ENCODE measurements at places on chromosomes 7 and 10. TPM values are rescaled to one million over a fixed set of nuclear protein-coding genes. Genes with fewer than 3 reads are reported as not detected.
A peak's percentile ranks its signal among the peaks of the same experiment; 100 is the strongest.

DNA sequence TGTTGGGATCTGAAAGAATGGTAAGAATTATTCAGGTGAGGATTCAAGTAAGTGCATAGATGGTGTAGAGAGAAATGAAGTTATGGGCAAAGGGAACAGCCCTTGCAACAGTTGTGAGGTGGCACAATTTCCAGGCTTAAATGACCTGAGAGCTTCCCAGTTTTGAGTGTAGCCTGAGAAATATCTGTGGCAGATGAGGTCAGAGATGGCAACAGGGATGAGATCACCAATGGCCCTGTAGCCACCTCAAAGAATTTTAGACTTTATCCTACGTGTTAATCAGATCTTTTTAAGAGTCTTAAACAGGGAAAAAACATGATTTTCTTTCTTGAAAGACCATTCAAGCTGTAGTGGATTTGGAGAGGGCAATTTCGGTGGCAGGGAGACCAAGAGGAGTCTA is 1.9 kb upstream of the NRF1 start:
- DNase-seq = no peak

GRCh38 chr7:149495785-149496641 is 1.6 kb downstream of the ZNF746 start:
- DNase-seq = peak; percentile 83

DNA sequence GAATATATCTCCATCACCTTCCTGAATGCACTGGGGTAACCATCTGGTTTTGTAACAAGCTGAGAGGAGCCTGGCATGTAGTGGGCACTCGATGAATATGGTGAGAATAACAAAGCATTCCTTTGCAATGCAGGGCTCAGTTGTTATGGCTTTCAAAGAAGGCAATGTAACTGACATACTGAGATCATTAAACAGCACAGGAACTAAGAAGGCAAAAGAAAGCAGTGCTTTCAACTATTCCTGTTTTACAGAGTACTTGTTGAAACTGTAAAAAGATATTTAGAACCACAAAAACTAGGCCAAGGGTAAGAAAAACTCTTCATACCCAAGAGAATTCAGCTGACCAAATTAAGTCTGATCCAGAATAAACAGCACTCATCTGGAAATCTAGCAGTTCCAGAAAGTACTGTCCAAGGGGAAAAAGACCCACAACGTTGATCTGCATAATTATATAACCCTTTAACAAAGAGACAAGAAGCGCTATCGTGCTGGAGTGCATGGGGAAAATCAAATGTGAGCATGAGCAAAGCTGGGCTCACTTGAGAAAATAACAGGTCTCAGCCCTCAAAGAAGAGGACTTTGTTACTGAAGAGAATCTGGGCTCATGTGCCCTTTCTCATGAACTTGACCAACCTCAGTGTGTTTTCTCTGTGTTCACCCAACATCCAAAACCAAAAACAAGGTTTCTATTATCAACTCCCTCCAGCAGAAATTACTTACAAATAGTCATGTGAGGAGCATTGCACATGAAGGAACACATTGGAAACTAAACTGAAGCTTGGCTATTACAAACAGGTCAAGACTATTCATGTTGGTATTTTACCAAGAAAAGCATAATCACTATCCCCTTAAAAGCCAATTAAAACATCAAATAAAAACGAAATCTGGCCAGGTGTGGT is 116.2 kb downstream of the AVL9 start:
- DNase-seq = peak; percentile 12

GRCh38 chr7:130394421-130395195 is 14.3 kb downstream of the CPA1 start:
- DNase-seq = no peak

The EPO gene
- polyA plus RNA-seq = not detected

The TRIM74 gene
- polyA plus RNA-seq = 3.1 TPM

The NODAL gene
- 0.14 TPM for polyA plus RNA-seq

DNA sequence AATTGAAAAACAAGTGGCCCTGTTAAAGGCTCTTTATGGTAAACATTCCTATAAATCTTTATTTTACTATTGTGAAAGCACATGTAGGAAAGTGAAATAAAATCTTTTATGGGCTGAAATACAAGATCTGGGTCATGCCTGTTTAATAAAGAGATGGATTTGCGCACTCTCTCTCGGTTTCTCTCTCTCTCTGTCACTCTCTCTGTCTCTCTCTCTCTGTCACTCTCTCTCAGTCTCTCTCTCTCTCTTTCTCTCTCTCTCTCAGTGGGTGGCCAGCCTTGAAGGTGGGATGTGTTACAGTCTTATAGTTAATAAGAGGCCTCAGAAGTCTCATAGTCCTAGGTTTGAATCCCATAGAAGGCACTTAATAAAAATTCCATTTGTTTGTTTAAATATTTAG is 2.4 kb downstream of the TAC1 start:
- DNase-seq = no peak

- no peak for DNase-seq
These were observed 252.6 kb upstream of the SMIM30 start for GRCh38 chr7:113370910-113371309.

GRCh38 chr10:116281775-116282174 is 8.8 kb upstream of the GFRA1 start:
- no peak for DNase-seq
